HFFc6 (cell line): ENCODE measurements at places on chromosomes 1 and 21. TPM values are rescaled to one million over a fixed set of nuclear protein-coding genes. Genes with fewer than 3 reads are reported as not detected.

KLHDC7A gene
- not detected in 3 replicates for total RNA-seq

DNA sequence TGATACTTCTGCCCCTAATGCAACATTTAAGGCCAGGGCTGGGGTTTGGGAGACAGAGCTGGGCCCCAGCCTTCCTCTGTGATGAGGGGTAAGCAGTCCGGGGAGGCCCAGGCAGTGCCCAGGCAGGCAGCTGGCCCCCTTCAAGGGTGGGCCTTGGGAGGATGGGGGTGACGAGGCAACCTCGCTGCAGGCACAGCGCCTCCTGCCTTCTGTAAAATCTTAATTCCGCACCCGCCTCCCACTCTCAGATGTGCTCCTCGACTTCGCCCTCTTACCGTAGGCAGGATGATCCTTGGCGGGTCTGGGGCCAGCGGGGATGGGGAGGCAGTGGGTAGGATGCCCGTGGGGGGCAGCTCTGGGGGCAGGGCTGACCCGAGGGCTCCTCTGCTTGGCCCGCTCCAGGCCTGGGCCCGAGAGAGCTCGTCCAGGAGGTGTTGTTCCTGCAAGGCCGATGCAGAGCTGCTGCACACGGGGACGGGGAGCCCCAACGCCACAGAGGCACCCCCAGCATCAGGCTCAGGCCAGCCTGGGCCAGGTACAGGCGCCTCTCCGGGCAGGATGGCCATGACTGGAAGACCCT lies 9.1 kb downstream of the C21orf58 start:
- DNase-seq = no peak

DNA sequence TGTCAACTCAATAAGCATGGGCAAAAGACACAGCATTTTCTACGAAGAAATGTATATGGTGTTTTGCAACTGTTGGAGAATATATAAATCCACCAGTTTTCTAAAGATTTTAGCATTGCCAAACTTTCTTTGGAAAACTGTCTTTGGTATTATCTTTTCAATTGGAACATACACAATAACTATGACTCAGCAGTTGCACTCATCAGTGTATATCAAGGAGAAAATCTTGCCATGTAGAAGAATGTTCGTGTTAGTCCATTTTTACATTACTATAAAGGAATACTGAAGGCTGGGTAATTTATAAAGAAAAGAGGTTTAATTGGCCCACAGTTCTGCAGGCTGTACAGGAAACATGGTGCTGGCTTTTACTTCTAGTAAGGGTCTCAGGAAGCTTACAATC lies 41.1 kb downstream of the PRKAA2 start:
- DNase-seq = peak; percentile 17

DNA sequence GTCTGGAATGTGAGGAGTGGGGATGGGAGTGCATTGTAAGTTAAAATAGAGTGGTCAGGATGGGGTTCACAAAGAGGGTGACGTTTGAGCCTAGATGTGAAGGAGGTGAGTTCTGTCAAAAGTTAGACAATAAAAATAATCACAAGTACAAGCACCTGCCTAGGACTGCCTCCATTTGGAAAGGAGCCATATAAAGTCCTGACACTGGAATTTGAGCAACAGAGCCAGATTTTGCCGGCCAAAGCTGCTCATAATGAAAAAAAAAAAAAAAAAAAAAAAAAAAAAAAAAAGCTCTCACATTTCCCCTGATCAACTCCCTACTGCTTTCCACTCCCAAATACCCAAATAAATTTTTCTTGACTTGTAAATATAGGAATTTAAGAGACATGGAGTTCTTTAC lies 4.1 kb downstream of the PALMD start:
- no peak for DNase-seq

KLHDC9 gene
- 0.68 and 2.1 TPM in 2 replicates for total RNA-seq

- no peak for DNase-seq
Observed at GRCh38 chr1:176717066-176717750, 254.2 kb downstream of the PAPPA2 start.

DNA sequence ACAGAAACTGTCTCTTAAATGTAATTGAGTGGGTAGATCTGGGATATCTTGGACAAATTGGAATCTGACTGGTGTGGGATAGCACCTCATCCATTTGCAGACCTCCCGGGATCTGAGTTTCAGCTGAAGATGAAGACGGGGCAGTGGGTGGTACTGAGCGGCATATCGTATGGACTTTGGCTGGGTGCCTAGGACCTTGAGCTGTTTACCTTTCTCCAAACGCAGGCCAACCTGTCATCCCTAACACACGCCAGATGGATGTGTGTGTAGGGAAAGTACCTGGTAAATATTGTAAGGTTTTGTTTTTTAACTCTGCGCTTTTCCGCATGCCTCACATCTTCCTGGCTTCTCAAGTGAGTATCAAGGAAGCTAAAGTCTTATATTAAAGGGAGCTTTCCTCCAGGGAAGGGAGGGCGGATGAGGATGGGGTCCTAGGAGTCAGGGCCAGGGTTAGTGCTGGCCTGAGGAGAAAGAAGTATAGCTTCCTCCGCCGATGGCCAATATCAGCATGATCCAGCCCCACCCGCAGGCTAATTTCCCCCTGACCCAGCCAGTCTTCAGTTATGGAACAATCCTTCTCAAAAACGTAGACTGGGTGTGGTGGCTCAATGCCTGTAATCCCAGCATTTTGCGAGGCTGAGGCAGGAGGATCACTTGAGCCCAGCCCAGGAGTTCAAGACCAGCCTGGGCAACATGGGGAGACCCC lies 26.2 kb downstream of the ATP8B2 start:
- no peak for DNase-seq

GRCh38 chr1:94239051-94239450 lies 1.7 kb upstream of the ARHGAP29 start:
- DNase-seq = no peak

DNA sequence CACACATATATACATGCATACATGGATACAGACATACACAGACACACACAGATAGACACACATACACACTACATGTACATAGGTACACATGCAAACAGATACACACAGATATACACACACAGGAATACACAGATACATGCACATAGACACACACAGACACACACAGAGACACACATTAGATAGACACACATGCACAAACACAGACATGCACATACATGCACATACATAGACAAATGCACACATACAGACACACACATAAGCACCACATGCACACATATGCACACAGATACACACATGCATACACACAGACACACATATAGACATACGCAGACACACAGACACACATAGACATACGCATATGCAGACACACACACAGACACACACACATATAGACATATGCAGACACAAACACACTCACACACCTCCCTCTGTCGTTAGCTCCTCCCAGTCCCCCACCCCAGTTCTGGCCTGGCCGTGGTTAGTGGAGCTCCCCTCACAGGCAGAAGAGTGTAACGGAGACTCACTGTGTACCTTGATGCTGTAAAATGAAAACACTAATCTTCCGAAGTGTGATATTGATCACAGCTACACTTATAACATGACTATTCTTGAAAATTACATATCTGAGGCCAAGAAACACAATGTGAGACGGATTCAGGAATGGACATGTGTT lies 7.6 kb downstream of the UBASH3A start:
- no peak for DNase-seq

GPR161 gene
- 9.6 to 12.9 TPM (median 12.1 TPM) in 3 replicates for total RNA-seq

ANXA9 gene
- 0.48 to 0.64 TPM (median 0.55 TPM) in 3 replicates for total RNA-seq

- peak; percentile 66 for DNase-seq
Observed at GRCh38 chr1:202959276-202959620, 1.1 kb upstream of the ADIPOR1 start.

C1QA gene
- total RNA-seq = not detected in 3 replicates

GRCh38 chr1:63892632-63893395 lies 119.0 kb downstream of the ROR1 start:
- DNase-seq = peak; percentile 54

CD5L gene
- total RNA-seq = not detected in 3 replicates

GRCh38 chr1:194071205-194071604 lies 884.8 kb upstream of the B3GALT2 start:
- DNase-seq = no peak

DNA sequence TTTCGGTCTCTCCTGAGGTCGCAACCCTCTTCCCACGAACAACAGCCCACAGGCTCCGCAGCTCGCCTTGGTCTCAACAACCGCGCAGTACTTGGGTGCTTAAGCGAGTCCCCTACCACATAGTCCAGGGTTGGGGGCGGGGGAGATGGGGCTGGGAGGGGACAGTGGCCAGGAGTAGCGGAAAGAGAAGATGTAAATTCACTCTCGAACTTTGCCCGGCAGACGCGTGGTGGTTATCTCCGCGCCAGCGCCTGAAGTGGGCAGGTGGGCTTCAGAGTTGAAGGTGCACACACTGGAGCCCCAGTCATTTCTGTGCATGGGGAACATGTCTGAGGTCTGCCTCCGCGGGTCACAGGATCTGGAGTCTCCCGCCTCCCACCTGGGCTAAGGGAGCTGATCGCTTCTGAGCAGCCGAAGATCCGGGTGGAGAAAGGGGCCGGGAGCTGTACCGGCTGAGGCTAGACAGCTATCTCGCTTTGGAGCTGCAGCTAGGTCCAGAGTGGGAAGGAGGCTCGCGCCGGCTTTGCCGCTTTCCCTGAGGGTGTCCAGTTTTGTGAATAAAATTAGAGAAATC lies 4.3 kb upstream of the FOXD2 start:
- DNase-seq = no peak

LCE3B gene
- not detected in 3 replicates for total RNA-seq

DNA sequence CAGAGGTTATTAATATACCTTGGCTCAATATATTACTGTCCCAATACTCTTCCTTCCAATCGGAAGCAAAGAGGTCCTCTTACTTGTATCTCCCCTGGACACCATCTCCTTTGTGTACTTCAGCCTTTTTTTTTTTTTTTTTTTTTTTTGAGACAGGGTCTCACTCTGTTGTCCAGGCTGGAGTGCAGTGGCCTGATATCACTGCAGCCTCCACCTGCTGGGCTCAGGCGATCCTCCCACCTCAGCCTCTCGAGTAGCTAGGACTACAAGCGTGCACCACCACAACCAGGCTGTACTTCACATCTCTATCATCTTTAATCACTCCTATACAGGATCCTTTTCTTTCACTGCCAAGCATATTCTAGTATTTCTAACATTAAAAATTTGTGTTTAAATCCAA lies 2.8 kb upstream of the DARS2 start:
- no peak for DNase-seq

DNA sequence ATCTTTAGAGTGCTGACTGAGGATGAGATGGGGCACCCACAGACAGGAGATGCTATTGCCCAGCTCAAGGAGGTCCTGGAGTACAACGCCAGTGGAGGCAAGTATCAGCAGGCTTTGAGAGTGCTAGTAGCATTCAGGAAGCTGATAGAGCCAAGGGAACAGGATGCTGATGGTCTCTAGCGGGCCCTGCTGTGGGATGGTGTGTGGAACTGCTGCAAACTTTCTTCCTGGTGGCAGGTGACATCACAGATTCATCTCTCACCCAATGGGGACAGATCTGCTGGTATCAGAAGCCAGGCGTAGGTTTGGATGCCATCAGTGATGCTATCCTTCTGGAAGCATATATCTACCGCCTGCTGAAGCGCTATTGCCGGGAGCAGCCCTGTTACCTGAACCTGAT lies 609.8 kb upstream of the NCAM2 start:
- no peak for DNase-seq

OXCT2 gene
- 1.2 to 2.3 TPM (median 2.0 TPM) in 3 replicates for total RNA-seq

- no peak for DNase-seq
Observed at GRCh38 chr1:116096013-116096618, 15.1 kb upstream of the MAB21L3 start.

BOLA1 gene
- 6.1 to 8.1 TPM (median 8.0 TPM) in 3 replicates for total RNA-seq

GRCh38 chr1:113872219-113872935 lies 865 bp upstream of the PTPN22 start:
- DNase-seq = no peak

NMNAT1 gene
- 14.3 to 15.4 TPM (median 15.1 TPM) in 3 replicates for total RNA-seq

- no peak for DNase-seq
Observed at GRCh38 chr1:236850077-236850979, 55.2 kb downstream of the MTR start.

DNA sequence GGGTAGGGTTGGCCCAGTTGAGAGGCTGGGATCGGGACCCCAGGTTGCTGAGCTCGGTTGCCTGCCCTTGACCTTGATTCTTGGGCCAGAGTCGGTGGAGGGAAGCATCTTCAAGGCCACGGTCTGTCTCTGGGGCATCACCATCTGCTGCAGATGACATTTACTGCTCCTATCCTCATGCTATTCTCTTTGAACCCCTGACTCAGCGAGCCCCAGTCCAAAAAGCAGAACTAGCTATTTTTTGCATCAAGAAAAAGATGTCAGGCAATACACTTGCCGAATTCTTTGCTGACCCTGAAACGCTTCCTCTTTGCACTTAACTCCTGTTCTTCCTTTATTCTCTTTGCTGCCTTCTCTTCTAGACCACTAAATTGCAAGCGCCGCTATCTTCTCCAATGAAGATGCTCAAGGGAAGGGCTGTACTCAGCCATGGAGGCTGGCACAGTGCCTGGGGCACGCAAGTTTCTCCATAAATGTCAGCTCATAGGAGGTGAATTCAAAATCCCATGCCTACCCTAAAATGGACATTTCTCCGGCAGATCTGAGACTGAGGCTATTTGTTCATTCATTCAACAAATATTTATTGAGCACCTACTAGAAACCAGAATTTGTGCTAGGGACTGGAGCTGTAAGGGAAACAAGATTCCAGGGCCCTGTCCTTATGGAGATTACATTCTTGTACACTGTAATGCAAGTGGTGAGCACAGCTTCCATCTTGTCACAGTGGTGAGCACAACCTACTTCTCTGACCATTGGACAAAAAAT lies 20.5 kb upstream of the CAPZB start:
- DNase-seq = no peak

- no peak for DNase-seq
Observed at GRCh38 chr1:58249388-58249736, 297.2 kb downstream of the OMA1 start.

GRCh38 chr1:20321573-20321972 lies 30.9 kb downstream of the VWA5B1 start:
- DNase-seq = no peak

LRRC71 gene
- not detected in 3 replicates for total RNA-seq

- DNase-seq = no peak
Observed at GRCh38 chr1:216723274-216723780, at the start of gene ESRRG. Gene ESRRG (minus strand): TSS chr1:216723429. CDS start chr1:216723299, 130 bp downstream.

LINGO4 gene
- not detected in 3 replicates for total RNA-seq

TSPEAR gene
- total RNA-seq = not detected in 2 replicates

DNA sequence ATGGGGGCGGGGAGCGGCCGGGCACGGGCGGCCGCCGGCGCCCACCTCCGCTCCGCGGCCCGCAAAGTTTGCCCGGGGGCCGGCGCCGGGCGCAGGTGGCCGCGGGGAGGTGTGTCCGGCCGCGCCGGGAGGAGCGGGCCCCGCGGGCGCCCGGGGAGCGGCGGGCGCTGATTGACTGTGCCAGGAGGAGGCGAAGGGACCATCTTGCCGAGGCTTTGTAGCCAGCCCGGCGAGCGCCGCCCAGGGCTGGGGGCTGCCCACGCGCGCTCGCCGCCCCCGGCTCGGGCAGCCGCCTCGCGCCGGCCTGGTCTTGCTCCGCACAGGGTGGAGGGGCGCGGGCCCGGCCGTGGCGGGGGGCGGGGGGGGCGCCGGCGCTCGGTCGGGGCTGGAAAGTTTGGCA lies 432 bp downstream of the EPHB2 start:
- DNase-seq = no peak

DNA sequence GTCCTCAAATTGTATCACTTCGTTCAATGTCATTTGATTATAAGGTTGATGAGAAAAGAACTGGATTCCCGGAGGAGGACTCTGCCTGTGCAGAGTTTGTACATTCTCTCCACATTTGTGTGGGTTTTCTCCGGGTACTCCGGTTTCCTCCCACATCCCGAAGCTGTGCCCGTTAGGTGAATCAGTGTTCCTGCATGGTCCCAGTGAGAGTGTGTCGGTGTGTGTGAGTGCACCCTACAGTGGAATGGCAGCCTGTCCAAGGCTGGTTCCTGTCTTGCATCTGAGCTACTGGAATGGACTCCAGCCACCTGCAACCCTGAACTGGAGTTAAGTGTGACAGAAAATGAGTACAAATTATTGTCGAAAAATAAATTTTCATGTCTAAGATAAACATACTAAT lies 92.2 kb upstream of the KCTD3 start:
- DNase-seq = no peak
